CD4-positive, alpha-beta T cell treated with Interleukin-10 for 1 hour (primary cell): ENCODE measurements at places on chromosomes 7 and 10.
A peak's percentile ranks its signal among the peaks of the same experiment; 100 is the strongest.

DNA sequence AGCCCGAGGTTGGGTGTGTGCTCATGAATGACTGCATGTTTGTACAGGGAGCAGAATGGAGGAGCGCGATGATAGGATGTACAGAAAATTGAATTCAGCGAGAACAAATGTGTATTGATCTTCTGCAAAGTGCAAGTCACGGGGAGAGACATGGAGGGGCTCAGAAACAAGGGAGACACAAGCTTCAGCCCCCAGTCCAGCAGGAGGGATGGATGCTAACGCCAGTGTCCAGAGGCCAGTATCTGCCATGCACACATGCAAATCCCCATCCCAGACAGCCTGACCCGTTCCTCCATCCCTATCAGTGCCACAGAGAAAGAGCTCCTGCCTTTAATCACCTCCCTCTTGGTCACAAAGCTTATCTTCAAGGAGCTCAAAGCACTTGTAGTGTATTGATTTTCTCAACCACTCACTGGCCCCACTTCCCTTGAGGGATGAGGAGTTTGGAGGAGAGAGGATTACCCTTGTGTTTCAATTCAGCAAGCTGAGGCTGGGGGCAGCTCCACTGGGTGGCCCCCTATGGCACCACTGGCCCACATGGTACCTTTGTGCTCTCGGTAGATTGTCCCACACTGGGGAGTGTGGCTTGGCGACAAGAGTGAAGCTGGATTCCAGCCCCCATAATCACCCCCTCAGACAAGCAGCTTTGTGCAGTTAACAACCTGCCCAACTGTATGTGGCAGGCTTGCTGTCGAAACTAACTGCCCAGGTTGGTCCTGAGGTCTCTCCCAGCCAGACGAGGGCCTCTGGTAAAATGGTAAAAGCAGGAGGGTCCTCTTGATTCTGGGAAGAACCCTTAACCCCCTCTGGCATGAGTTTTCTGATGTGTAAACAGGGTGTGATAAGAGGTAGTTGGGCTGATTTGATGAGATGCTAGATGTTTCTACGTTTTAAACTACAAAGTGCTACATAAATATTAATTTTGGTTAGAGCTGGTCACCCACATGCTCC lies 151.6 kb upstream of the UNC5B start:
- DNase-seq: no peak

GRCh38 chr10:99487125-99487807 lies 45.5 kb upstream of the NKX2-3 start:
- no peak for DNase-seq

DNA sequence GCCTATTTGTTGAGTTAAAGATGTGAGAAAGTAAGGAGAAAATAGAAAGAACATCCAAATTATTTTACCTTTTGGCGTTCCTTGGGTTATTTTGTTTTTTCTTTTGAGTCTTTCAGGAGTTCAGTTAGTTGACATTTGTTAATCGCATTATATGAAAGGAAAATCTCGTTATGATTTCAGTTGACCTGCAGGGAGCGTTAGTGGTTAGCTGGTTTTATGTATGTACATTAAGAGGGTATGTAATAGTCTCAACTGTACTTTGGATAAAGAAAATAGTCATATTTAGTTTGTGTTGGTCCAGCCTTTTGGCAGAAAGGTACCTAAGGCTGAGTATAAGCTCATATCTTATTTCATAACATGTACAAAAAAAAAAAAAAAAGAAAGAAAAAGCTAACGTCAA lies 4.0 kb downstream of the BMPER start:
- DNase-seq: no peak

DNA sequence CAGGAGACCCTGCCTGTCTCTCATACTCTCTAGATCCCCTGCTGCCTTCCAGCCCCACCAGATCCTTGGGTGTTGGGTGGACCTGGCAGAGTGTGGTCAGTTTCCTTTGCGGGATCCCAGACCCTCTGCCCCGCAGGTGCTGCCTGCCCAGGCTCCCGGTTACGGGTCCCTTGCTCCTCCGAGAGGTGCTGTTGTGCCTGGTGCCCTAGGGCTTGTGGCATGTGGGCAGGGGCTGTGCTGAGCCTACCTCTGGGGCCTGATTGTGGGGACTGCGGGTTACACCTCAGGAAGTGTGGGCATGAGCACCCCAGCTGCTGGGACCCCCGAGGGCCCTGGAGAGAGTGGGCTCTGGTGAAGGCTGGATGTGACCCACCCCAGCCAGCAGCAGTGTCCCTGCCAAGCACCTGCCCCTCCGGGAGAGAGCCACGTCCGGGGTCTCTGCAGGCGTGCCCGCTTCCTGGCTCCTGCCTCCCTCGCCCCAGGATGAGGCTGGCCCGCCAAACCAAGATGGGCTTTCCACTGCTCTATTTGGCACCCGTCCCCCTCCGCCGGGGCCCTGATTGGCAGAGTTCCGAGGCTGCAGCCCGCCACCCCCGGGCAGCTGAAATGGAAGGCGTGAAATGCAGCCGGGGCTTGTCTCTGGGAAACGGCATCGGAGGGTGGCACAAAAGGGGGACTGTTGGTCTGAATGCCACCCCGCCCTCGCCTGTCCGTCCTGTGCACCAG lies 17.0 kb downstream of the CLIP2 start:
- DNase-seq: no peak

GRCh38 chr7:12670000-12670729 lies 17.3 kb upstream of the ARL4A start:
- no peak for DNase-seq

GRCh38 chr7:86978808-86979506 lies 80.5 kb downstream of the ELAPOR2 start:
- DNase-seq: peak; percentile 71

- DNase-seq: no peak
Measured at GRCh38 chr10:88946965-88947590, 5.5 kb downstream of the ACTA2 start.

- DNase-seq: no peak
Measured at GRCh38 chr10:93390306-93391090, 91.6 kb downstream of the MYOF start.

DNA sequence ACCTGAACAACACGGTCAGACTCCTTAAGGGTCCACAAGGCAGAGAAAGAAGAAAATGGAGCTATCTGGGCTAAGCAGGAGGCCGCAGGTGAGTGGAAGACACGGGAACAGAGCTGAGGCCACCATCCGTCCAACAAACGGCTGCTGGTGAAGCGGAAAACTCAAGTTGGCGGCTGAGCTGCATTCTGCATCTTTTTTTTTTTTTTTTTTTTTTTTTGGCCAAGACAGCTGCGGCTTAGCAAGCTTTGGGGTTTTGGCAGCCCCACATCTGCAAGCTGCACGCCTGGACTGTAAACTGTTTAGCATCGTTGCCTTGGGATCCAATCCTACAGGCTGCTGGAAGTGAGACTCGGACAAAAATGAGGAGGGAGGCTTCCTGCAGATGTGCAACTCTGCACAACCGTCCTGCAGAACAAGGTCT lies 37.4 kb downstream of the RGS10 start:
- no peak for DNase-seq

- DNase-seq: no peak
Measured at GRCh38 chr7:18123508-18124239, 96.0 kb upstream of the PRPS1L1 start.

- no peak for DNase-seq
Measured at GRCh38 chr7:128878226-128879105, 15.8 kb downstream of the ATP6V1F start.

- peak; percentile 72 for DNase-seq
Measured at GRCh38 chr10:67612577-67613537, 83.1 kb downstream of the CTNNA3 start.

- DNase-seq: no peak
Measured at GRCh38 chr10:44849936-44850335, 61.2 kb upstream of the TMEM72 start.

DNA sequence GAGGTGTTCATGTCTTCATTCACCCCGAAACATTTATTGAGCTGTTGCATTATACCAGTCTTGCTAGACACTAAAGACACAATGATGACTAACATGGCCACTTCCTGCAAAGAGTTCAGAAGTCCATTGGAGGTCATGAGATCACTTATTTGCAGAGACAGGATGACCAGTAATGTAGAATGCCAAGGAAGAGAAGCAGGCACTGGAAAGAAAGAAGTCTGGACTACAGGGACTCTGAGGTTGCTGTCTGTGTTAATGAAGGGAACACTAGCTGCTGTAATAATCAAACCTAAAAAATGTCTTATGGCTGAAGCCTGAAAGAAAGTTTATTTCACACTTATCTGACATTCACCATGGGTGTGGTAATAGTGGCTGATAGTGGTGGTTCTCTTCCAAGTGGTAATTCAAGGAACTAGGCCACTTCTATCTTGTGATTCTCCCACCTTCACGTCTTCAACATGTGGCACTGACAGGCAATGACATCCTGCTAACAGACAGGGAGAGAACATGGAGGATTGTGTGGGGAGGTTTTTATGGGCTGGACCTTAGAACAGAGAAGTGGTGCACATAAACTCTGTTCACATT lies 89.2 kb upstream of the MKLN1 start:
- peak; percentile 17 for DNase-seq
